ENCODE measurements at places on chromosomes 1 and 21. TPM values are rescaled to one million over a fixed set of nuclear protein-coding genes. Genes with fewer than 3 reads are reported as not detected.

RNU1-3 gene
- total RNA-seq = under 0.01 TPM

- no peak for DNase-seq
These were observed 4.7 kb downstream of the PKP1 start for GRCh38 chr1:201288007-201288406.

ADAMTS5 gene
- total RNA-seq = not detected

DNA sequence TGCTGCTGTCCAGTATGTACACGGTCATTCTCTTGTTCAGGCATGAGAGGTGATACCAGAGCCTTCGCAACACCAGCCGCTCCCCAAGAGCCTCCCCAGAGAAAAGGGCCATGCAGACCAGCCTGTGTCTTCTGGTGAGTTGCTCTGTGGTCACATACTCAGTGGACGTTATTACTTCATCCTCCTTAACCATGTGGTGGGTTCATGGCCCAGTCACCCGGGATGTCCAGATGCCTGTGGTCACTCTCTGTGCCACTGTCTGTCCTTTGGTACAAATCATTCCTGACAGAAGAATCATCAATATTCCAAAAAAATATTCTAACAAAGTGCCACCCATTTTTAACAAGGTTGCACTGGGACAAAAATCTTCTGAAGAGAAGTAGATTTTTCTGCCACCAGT lies 8.8 kb upstream of the ZNF124 start:
- no peak for DNase-seq

LAMC1 gene
- total RNA-seq = 540 TPM

DNA sequence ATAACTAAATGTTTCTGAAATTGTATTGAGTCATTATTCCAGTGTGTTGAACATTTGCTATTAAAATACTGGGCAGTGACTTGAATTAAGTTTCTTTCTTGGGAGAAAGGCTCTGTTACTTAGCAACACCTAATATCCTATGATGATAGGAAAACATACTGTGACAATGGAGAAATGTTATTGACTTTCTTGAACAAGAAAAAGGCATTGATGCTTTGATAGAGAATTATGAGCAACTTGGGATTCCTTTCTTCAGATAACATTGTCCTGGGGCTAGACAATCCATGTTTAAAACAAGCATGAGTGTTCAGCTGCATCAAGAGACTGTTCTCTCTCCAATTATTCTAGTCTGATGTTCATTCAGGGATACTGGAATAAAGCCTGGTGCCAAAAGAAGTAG lies 215.9 kb upstream of the L1TD1 start:
- no peak for DNase-seq

FCGR3A gene
- total RNA-seq = not detected

- DNase-seq = no peak
These were observed 14.4 kb downstream of the INTS7 start for GRCh38 chr1:212020975-212021374.

GRCh38 chr1:58340185-58340584 lies 206.3 kb downstream of the OMA1 start:
- no peak for DNase-seq

- peak; percentile 67 for DNase-seq
These were observed 13.1 kb downstream of the KRTAP13-1 start for GRCh38 chr21:30408782-30409494.

GRCh38 chr1:230348386-230349019 lies 77.6 kb downstream of the PGBD5 start:
- DNase-seq = no peak

DNA sequence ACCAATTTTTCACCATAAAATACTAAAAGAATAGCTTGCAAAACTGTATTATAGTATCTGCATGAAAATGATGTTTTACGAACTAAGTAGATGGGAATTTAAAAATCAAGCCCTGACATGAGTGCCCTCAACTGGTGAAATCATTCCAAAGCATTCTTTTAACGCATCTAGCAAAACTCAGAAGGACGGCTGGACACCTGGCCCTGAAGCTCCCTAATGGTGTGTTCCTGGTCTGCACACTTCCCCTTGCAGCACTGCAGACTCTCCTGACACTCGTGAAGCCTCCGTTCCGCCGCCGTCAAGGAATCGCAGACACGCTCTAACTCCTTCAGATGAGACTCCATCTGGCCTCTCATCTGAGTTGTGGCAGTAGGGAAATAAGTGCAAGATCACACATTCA lies 39.9 kb downstream of the ODF2L start:
- no peak for DNase-seq

TXNDC12 gene
- 89.1 TPM for total RNA-seq

ITGB2 gene
- 0.92 TPM for total RNA-seq

DNA sequence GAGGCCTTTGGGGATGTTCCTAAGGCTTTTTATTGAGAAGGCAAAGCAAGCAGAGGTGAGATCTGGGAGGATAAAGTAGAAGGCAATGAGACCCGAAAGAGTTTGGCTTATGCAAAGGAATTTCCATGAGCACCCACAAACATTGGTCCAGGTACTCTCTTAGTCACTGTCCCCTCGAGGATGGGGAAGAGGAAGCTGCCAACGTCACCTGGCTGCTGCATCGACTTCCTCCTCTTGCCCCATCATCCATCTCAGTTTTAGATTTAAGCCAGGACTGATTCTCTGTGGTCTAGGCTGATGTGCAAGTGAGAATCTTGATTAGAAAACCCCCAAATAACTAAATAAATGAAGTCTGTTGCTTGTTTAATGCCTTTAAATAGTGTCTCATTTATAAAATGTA lies 28.7 kb downstream of the RUNX1 start:
- DNase-seq = no peak

GRCh38 chr1:101064697-101065096 lies 39.1 kb upstream of the DPH5 start:
- DNase-seq = no peak

- DNase-seq = no peak
These were observed 25.6 kb downstream of the UBIAD1 start for GRCh38 chr1:11298390-11299224.

- DNase-seq = no peak
These were observed 3.3 kb downstream of the TMEM53 start for GRCh38 chr1:44670751-44671640.

All from NCI-H460 (cell line).